ENCODE measurements at places on chromosomes 1 and 21. TPM values are rescaled to one million over a fixed set of nuclear protein-coding genes. Genes with fewer than 3 reads are reported as not detected.

Gene CXADR
- total RNA-seq, result 0.42 TPM

Gene OR2T11
- total RNA-seq, result not detected

Gene IVL
- total RNA-seq, result not detected

Gene OR2T35
- not detected for total RNA-seq

Gene ERG
- not detected for total RNA-seq

Gene HSF2BP
- 0.53 TPM for total RNA-seq

Gene RGS8
- total RNA-seq, result not detected

Gene DIO1
- total RNA-seq, result not detected

- peak; percentile 89 for DNase-seq
Observed at GRCh38 chr21:43362321-43362791, 64.6 kb downstream of the SIK1 start.

DNA sequence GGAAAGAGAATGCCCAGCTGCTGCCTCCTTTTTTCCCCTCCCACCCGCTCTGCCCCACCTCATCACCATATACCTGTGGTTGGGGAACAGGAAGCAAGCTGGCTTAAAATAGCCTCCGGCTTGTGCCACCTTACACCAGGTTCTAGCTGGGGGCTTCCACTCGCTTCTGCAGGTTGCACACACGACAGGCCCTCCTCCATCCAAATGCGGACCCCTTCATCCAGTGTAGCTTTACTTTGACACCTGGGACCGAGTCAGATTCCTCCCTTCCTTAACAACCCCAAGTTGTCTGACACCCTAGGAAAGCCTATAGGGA is 14.6 kb downstream of the BLACAT1 start:
- no peak for DNase-seq

GRCh38 chr1:60129911-60130310 is 56.3 kb upstream of the C1orf87 start:
- DNase-seq, result no peak

DNA sequence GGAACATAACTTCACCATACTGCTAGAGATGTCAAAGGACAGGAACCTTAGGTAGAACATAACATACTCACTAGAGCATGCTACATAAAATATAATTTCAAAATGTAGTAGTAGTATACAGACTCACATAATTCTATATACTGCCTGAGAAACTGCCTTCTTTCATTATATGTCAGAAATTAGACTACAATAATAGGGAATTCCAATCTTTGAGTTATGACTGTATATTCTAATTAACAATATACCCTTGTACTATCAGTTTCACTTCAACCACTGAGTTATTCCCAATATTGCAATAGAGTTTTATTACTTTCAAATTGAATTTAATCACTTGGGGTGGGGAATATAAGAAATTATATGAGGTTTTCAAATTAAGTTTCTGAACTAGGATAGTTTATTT is 44.0 kb downstream of the OMA1 start:
- no peak for DNase-seq

DNA sequence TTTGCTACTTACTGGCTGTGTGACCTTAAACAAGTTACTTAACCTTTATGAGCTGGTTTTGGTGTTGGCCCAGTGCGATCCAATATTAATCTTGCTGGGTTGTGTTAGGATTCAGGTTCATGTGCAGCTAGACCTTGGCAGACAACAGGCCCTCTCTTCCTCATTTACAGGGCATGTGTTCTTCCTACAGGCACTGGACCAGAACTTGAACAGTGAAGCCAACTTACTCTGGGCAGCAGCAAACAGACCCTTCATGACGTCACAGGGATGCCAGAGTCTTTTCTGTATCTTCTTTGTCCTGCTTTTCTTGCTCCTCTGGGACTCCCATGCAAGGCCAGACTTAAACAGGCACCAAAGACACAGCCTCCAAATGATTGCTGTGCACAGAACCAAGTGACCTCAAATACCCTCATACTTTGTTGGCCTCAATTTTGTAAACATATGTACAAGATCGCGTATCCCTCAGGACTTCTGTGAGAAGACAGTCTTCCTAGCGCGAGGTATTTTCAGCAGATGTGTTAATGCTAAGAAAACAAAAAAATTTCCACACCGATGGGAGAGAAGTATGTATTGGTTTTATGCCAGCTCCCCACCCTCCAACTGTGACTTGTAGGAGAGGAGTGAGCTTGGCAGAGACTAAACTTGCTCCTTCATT is 73.7 kb downstream of the URB2 start:
- no peak for DNase-seq

DNA sequence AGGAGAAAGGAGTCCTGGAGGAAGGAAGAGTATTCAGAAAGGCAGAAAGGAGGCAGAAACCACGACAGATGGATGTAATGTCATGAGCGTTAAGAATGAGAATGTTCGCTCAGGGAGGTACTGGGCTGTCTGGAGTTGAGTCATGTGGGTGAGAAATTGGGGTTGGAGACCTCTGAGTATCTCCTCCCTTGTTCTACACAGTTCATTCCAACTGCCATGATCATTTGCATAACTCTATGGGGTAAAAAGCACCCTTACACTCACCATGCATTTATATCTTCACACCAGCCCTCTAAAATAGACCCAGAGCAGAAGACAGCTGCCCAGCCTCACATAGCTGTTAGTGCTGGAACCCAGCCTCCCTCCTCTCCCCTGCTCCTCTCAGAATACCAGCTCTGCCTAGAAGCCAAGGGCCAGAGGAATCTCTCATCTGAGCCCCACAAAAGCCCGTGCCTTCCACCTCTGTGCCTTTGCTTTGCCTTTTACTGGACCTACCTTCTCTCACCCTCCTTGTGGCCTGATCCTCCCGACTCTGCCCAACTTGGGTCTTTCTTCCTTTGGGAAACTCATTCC is 85.2 kb downstream of the BEND5 start:
- DNase-seq, result no peak

- DNase-seq, result no peak
Observed at GRCh38 chr1:118118469-118118868, 66.6 kb downstream of the SPAG17 start.

DNA sequence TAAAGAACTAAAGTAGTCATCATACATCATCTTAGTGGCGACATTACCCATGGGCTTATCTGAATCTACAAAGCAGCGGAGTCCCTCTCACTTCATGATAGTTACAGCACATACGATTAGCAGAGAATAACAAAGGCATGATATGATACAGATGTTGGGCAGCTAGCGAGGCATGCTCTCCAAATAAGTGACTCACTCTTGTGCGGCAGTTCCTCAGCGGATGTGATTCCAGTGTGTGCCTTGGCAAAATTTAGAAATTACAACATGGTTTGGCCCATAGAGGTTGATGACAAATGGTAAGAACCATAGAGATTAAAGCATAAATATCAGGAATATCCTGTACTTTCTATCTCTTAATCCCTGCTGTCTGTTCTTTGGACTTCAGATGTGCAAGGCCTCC is 48.1 kb upstream of the PAXBP1 start:
- no peak for DNase-seq

GRCh38 chr1:217456261-217456660 is 174.6 kb downstream of the GPATCH2 start:
- no peak for DNase-seq

DNA sequence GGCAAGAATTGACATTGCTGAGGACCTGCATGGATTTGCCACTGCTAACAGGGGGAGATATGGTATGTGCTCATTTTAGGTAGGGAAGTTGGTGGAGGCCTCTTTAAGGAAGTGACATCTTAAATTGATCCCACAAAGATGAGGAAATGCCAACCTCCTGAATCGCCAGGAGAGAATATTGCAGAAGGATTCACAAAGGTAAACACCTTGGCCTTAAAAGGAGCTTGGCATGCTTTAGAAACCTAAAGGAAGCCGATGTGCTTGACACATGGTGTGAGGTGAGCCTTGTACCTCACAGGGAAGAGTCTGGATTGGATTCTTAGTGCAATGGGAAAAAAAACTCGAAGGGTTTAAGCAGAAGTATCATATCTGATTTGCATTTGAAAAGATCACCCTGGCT is 470.5 kb upstream of the DAB1 start:
- no peak for DNase-seq

- no peak for DNase-seq
Observed at GRCh38 chr21:25901330-25901979, 166.7 kb downstream of the GABPA start.

DNA sequence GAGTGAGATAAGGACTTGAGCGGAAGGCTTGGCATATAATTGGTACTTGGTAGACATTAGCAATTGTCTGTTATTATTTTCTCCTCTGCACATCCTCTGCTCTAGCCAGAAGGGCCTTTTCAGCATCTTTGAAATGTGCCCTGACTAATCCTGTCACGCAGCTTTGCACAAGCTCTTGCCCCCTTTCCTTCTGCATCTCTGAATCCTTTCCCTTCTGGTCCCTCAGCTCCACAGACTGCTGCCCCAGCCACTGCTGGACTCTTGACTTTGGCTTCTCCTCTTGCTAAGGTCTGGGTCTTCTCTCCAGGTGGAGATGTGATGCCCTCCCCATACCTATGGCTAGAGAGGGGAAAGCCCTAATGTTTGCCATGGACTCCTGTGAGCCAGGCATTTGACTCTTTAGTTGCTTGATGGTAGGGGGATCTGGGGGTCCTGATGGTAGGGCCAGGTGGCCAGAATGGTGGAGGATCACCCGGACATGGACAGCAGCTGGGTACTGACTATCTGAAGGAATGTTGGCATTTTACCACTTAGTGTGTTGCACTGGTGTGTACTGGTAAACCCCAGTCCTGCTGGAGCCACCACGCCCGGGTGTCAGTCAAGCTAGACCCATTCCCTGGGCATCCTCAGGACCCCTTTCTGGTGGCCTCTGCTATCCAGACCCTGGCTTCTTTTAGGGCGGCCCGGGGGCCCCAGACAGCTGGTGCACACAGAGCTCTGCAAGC is 4.4 kb downstream of the HPCA start:
- no peak for DNase-seq

GRCh38 chr1:78291418-78291817 is 199.4 kb upstream of the PTGFR start:
- DNase-seq, result no peak
